ENCODE measurements at places on chromosomes 3 and 15.

DNA sequence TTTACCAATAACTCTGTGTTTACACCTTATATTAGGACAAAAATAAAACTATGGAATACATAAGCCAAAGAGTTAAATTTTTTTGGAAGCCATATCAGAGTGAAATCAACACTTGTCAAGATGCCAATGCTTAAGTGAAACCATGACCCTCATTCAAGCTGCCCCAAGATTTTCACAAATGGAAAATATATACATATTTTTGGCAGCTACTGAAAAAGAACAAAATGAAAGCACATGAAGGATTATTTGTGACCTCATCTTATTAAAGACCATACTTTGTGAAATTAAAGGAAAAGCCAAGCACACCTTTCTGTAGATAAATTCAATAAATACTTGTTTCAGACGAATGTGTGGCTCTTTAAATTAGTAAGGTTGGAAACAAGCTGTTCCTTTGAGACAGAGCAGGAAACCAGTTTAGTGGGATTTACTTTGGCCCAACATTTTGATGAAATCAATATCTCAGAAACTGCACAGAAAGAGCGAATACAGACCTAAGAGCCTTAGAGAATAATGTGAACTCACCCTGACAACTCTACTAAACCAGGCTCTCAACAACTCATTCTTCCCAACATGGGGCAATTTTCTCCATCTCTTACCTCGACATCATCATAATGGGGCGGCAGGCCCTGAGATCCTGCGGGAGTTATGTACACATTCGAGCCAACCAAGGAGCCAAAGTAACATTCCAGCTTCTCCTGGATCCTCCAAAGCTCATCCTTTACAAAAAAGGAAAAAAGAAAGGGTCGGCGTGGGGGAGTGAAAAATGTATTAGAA, 11.1 kb downstream of the RIOX2 start:
- no peak for DNase-seq

DNA sequence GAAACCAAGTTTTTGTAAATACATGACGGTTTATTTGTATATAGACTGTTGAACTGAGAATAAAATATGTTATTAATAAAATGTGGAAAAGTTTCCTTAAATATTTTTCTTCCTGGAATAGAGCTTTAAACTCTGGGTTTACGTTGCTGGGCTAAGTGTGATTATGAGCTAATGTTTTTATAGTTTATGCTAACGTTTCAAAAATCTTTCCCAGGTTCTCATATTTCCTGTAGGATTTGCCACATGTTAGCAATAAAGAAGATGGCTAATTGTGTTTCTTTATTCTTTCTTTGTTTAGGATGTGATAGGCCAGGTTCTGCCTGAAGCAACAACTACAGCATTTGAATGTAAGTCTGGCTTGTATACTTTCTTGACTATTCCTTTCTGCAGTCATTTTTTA, 7.2 kb downstream of the MAP2K5 start:
- DNase-seq = no peak

- no peak for DNase-seq
Measured at GRCh38 chr3:183812761-183813445, 12.5 kb downstream of the MAP6D1 start.

DNA sequence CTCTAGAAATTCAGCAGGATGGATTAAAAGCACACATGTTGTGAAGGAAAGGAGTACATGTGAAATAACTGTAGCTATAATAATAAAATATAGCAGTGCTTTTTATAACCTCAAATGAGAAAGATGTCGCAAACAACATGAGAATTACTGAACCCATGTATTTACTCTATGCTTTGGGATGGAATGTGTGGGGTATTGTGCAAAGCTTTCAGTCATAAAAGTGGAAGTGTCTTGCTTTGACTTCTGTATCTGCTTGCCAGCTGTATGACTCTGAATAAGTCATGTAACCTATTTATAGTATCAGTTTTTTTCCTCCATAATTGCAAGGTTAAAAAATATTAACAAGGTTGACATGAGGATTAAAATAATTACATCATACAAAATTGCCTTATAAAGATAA, 519.3 kb upstream of the CADM2 start:
- no peak for DNase-seq

- DNase-seq = no peak
Measured at GRCh38 chr15:98143116-98143515, 182.6 kb downstream of the ARRDC4 start.

DNA sequence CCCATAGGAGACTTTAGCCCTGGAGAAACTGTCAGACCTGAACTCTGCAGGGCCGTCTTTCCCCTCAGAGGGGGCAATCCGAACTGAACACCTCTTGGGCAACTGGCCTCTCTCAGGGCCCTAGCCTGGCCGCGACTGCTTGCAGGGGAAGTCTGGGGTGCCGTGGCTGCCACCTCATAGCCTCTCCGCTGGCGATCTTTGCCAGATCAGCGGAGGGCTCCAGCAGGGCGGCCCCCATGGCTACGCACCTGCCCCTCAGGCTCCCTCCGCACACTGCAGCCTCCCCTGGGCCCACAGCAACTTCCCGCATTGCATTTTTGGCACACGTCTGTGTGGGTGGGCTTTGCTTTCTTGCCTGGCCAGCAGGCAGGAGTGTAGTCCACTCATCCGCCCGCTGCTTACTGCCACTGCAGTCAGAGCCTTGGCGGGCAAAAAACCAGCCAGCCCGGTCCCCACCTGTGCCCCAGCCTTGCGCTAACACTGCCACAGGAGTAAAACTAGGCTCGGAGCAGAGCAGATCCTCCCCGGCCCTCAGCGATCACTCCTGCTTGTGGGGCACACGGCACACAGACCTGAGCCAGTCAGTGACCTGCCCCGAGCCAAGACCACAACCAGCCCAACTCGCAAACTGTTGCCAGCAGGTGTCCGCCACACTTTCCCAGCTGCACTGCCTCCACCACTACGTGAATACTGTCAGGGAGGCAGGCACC, 266.8 kb upstream of the CBLB start:
- DNase-seq = no peak
